ENCODE measurements at places on chromosomes 16 and 17.

DNA sequence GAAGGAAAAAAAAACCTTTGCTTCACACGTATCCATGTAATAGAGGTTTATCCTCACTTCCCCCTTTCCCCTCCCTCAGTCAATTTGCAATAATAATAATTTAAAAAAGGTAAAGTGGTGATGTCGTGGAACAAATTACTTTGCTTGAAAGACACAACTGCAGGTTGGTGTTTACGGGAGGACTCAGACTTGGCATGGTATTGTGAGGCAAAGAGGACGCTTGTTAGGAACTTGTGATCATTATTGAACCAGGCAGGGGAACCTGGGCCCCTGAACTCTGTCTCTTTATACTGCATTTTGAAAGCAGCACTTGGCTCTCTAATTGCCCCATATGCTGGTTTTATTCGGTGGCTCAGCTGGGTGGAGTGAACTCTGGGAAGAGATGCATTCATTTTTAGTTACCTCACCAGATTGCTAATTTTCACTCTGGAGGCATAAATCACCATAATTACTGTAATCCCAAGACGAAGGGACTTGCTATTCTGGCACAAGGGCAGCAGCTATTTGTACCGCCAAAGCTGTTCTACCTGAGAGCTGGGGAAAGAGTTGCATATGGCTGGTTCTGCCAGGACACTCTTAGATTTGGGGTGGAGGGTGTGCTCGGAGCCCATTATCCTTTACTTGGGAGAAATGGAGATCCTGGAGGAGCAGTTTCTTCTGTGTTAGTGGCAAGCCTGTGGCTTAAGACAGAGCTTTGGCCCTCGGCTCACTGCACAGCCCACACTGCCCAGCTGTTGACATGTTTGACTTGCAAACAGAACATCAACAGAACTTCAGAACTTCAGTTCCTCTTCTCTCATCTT lies 5.7 kb upstream of the DHX8 start:
- DNase-seq = no peak

- no peak for DNase-seq
These were observed 3.6 kb upstream of the TMEM92 start for GRCh38 chr17:50270435-50271362.

- no peak for DNase-seq
These were observed 510.7 kb downstream of the HAPSTR1 start for GRCh38 chr16:9602189-9602588.

DNA sequence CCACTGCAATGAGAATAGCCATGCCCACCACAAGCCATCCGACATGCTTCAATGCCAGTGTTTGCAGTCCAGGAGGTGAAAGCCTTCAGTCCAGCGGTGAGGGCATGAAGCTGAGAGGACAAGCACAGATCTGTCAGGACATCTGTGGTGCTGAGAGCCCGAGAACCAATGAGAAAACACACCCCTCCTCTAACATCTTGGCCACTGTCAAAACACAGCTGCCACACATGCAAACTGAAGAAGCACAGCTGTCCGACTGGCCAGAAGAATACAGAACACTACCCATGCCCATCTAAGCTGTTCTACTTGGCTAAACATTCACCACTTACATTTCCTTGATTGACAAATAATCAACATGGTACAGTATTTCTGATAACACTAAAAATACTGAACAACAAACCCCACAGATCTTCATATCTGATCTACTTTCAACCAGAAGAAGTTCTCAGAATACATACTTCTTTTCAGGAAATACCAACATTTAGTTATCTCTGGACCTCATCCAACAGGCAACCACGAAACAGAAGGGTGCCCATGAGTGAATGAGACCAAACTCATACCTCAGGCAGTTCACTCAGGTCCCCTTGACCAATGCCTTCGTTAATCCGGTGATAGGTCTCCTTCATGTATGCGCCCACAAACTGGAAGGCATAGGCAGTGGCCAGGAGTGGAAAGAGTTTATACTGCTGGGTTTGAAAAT lies 10.2 kb upstream of the FBF1 start:
- no peak for DNase-seq

- DNase-seq = peak; percentile 85
These were observed 6.6 kb downstream of the KCNAB3 start for GRCh38 chr17:7922845-7923628.

DNA sequence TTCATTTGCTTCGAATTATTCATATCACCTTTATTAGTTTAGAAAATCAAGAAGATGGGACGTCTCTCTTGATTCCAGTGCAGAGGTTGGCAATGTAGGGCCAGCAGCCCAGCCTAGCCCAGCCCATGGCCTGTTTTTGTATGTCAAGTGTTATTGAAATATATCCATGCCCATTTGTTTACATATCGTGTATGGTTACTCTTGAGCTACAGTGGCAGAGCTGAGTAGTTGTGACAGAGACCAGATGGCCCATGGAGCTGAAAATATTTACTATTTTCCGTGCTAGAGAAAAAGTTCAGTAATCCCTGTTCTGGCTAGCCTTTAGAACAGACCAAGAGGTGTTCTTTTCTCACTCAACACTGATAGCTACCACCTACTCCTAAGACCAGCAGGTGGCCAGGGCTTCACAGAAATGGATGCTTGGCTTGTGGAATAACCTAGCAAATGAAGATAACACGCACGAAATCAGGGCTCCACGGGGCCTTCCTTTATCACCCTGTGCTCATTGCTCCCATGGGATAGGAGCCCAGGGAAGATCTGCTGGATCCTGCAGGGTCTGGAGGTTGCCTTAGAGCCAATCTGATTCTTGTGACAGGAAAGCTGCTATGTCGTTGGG lies 123.2 kb upstream of the ANKFN1 start:
- DNase-seq = no peak

- DNase-seq = no peak
These were observed 89.1 kb upstream of the NOL11 start for GRCh38 chr17:67628580-67629013.

DNA sequence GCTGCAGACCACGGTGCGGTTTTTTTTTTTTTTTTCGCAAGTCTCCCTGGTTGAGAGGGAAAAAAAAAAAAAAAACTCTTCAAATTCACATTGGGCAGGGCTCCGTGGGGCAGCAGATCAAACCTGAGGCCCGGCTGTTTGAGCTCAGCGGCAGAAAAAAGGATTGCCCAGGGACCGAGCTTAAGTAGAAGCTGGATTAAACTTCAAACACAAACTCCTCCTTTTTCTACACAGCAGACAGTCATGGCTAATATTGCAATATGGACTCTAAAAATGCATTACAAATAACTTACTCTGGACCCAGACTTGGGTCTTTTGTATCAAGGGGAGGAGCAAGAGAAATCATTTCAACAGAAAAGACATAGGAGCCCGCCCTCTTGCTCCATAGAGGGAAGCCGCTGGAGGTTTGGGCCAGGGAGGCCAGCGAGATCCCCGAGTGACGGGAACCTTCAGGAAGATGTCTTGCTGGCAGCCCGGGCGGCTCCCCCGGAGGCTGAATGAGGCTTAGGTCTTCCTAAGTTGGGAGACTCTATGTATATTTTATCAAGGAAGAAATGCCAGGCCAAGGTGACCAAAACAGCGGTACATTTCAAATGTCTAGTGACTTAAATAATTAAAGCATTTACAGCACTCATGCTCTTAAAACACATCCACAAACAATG lies 167.7 kb downstream of the ZNF423 start:
- no peak for DNase-seq

DNA sequence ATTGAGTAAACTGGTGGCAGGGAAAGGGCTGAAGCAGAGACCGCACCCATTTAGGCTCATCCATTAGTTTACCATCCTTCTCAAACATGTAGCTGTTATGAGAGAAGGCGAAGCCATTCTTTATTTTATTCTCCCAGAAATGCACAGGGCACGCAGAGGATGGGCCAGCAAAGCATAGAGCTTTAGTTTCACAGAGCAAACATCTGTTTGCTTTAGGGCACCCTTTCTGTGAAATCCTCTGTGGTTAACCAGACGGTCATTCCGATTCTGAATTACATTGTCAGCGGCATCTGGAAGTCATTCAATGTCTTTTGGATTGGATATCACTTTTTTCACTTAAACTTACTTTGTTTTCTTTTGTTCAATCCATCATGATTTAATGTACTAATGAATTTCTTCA lies 96.0 kb downstream of the TOX3 start:
- no peak for DNase-seq

- no peak for DNase-seq
These were observed 56.4 kb downstream of the IRX5 start for GRCh38 chr16:54987081-54987480.

DNA sequence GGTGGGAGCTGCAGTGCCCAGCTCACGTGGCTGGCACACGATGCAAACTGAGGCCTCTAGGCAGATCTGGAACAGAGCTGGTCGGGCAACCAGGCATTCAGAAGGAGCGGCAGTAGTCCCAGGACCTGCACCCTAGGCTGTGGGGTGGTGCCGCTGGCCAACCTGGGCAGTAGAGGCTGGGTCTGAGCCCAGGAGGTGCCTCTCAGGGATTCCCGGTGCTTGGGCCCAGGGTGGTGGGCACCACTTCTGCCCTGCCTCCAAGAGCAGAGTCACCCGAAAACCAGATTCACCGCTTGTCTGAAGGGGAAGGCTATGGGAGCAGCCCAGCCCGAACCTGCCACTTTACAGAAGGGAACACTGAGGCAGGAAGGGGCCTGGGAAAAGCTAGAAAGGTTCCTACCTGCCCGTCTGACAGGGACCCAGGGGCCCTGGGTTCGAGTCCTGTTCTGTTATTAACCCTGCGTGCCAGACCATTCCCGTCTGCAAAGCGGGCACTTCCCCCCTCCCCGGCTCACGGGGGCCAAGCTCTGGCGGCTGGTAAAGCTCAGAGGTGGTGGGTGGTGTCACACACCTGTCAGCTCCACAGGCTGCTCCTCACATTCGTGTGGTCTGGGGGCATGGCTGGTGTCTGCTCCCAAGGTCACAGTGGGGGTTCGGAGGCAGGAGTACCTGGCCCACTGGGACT lies 16.9 kb downstream of the GLIS2 start:
- DNase-seq = no peak

- no peak for DNase-seq
These were observed 23.7 kb downstream of the ARHGAP23 start for GRCh38 chr17:38451840-38452529.

- no peak for DNase-seq
These were observed 910.5 kb downstream of the CDH11 start for GRCh38 chr16:64211331-64211730.

- peak; percentile 58 for DNase-seq
These were observed at the start of gene STX1B for GRCh38 chr16:31010585-31011325. TSS of gene STX1B (minus strand) at chr16:31010638. CDS start at chr16:31010396, 242 bp downstream.

GRCh38 chr17:75105126-75106080 lies 4.4 kb upstream of the ARMC7 start:
- DNase-seq = peak; percentile 46

DNA sequence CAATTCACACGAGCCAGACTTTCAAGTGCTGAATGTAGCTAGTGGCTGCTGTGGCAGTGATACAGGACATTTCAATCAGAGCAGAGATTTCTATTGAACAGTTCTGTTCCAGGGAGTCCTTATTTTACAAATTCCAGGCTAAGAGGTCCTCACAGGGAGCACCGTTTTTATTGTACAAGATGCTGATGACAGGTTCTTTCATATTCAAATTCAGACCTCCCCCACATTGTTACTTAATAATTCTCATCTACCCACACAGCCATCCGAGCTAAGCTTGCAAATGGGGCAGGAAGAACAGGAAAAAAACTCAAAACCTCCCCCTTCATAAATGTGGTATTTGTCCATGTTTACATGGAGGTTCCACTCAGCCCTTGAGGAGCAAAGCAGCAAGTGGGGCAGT lies 9.8 kb downstream of the GABARAPL2 start:
- no peak for DNase-seq

- DNase-seq = no peak
These were observed 26.4 kb downstream of the PIGL start for GRCh38 chr17:16243385-16243784.

- DNase-seq = no peak
These were observed 10.8 kb upstream of the ADGRG1 start for GRCh38 chr16:57617604-57618111.

GRCh38 chr17:77212833-77213777 lies 72.3 kb downstream of the SEC14L1 start:
- DNase-seq = no peak
